ENCODE measurements at places on chromosomes 5 and 9. TPM values are rescaled to one million over a fixed set of nuclear protein-coding genes. Genes with fewer than 3 reads are reported as not detected.

Gene SLC46A2
- not detected for total RNA-seq

Gene PRRX2
- not detected for total RNA-seq

Gene ADGRD2
- not detected for total RNA-seq

Gene NOXA1
- 6.4 TPM for total RNA-seq

Gene OR2K2
- not detected for total RNA-seq

Gene SARDH
- total RNA-seq = 34.4 TPM

GRCh38 chr5:329121-329735 is 7.7 kb downstream of the AHRR start:
- no peak for DNase-seq

DNA sequence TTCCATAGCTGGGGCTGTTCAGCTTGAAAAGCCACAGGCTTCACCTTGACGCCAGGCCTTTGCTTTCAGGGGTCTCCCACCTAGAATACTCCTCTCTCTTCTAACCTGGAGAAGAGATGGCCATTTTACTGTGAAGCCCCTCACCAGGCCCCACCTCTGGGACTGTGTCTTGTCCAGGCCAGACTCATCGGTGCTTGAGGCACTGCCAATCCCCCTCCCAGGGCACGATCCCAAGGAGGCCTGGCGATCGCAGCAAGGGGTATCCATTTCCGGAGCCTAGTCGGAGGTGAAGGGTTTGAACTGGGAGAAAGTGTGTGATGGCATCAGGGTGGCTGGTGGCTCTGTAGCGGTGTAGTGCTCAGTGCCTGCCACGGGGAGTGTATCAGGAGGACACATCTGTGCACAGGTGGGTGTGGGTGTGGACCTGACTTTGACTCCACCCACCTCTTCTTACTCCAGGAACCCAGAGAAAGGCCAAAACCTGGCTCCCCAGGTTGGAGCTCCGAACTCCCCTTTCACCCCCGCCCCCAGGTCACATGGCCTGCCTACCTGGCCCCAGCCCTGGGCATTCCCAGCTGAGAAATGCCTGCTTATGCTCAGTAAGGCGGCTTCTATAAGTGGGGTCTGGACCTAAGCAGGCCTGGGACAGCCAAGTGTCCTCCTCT is 27.4 kb upstream of the ENHO start:
- DNase-seq = no peak

DNA sequence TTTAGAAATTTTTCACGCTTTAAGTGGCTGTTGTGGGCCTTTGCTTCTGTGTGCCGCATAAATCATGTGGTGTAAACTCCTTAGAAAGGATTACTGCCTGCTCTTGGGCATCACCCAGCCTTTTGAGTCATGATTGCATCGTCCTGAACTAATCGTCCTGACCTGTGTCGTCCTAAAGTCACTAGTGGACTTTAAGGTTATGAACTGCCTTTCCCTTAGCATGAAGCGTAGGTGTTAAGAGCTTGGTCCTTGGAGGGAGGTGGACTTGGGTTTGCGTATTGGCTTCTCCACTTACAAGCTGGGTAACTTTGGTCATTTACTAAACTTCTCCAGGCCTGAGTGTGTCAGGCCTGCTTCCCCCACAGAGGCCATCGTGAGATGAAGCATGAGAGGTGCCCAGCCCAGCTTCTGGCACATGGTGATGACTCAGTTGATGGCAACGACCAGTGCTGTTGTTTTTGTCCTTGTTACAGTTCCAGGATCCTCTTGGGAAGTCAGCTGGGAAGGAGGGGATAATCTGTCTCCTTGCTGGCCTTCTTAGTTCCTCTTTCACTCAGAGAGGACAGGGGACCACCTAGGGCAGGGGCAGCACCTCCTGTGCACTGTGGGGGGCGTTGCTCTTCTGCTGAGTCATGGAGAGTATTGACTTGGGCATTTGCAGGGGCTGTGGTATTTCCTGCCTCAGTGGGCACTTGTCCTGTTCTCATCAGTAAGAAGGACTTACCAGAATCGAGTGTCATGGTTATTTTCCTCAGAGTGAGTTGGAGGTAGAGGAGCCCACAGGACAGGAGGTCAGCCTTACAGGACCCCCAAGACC is 54.2 kb upstream of the NCS1 start:
- no peak for DNase-seq

DNA sequence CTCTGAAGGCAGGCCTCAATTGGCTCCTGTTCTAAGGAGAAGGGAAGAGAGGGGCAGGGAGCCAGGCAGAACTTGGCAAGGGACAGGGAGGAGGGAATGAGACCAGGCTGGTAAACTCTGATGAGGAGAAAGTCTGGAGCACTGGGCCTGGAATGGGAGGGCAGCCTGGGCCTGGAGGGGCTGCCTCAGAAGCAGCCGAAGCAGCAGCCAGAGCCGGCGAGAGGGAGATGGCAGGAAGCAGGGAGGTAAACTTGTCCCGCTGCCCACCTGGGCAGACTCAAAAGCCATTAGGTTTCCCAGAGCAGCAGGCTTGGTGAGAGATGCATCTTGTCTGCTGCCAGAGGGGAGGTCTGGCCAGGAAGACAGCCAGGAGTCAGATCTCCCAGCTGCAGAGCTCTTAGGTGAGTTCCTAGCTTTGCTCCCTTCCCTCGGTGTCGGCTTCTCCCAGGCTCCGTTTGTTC is 37.0 kb upstream of the CRB2 start:
- no peak for DNase-seq

DNA sequence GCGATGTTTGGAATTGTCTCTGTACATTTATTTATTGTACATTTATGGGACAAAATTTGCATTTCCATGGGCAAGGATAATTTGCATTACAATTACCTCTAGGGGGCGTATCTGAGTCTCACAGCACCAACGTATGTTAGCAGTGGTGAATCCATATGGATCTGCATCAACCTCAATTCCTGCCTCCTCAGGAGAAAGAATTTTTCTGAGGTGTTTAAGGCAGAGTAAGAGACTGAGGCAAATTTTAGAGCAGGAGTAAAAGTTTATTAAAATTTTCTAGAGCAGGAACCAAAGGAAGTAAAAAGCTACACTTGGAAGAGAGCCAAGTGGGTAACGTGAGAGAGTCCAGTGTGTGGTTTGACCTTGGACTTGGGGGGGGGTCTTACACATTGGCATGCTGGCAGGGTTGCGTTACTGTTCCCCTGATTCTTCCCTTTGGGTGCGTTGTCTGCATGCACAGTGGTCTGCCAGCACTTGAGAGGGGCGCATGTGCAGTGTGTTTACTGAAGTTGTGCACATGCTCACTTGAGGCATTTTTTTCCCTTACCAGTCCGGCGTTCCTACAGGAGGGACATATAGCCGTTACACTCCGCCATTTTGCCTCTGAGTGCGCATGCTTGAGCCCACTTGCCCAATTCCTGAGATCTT is 21.0 kb upstream of the RAB14 start:
- no peak for DNase-seq

DNA sequence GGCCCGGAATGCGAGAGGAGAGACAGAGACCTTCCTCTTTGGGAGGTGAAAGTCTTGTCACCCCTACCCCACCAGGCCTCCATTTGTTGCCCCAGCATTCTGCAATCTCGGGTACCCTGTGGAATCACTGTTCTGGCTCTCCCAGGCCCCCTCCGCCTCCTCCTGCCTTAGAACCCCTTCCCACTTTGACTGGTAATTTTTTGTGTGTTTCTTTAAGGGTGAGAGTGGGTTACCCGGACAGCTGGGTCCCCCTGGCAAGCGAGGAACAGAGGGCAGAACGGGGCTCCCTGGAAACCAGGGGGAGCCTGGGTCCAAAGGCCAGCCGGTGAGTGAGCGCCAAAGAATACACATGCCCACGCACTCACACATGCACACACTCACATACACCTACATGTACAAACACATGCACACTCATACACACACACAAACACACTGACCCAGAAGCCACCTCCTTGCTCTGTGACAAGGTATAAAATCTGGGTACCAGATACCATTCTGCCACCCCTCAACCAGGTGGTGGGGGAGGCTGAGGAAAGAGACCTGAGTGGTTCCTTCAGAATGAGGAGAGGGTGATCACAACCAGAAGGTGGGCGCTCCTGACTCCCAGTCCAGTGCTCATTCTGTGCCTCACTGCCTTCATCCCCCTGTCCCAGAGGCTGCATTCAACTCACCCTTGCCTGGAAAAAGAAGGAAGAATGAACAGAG is 30.9 kb upstream of the ORM1 start:
- DNase-seq = no peak

DNA sequence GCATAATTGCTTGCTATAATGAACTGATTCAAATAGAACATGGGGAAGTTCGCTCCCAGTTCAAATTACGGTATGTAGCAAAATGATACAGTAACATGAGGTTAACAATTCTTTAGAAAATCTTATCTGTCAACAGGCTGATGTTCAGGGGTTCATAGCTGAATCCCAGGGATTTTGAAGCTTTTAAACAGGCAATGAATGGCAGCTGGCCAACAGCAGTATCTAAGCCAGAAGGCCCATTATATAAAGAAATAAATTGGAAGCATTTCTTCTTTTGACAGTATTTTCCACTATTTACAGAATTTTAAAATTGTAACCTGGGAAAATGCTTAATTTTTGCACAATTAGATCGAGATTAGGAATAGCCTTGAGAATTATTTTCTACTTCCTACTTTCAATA is 126.8 kb downstream of the PDE8B start:
- no peak for DNase-seq

DNA sequence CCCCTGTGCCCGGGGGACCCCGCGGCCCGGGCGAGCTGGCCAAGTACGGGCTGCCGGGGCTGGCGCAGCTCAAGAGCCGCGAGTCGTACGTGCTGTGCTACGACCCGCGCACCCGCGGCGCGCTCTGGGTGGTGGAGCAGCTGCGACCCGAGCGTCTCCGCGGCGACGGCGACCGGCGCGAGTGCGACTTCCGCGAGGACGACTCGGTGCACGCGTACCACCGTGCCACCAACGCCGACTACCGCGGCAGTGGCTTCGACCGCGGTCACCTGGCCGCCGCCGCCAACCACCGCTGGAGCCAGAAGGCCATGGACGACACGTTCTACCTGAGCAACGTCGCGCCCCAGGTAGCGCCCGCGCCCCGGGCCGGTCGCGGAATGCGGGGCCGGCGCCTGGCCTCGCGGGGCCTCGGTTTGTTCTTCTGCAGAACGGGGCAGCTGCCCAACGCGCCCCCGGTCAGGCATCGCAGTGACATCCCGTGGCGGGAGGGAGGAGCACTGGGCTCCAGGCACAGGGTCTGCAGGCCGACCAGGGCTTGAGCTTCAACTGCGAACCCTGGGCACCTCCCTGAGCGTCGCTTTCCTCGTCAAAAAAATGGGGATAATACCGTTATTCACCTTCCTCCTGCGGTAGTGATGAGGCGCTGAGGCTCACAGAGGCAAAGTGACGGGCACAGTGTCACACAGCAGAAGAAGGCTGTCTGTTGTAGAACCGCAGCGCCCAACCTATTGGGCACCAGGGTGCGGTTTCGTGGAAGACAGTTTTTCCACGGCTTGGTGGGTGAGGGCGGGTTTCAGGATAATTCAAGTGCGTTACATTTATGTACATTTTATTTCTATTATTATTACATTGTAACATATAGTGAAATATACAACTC is 777 bp downstream of the ENDOG start:
- DNase-seq = peak; percentile 37

DNA sequence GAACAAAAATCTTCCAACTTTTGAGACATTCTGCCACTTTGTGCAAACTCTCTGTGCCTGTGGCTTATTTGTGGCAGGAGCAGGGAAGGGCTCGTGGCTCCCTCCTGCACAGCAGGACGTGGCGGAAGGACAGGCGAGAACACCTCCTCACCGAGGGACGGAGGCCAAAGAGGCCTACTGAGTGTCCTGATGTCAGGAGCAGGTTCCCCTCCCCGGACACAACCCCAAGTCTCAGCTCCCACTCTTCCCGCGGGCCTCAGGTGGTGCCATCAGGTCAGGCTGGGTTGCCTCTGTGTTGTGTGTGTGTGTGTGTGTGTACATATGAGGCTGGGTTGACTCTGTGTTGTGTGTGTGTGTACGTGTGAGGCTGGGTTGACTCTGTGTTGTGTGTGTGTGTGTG is 136.8 kb upstream of the LPCAT1 start:
- DNase-seq = no peak

DNA sequence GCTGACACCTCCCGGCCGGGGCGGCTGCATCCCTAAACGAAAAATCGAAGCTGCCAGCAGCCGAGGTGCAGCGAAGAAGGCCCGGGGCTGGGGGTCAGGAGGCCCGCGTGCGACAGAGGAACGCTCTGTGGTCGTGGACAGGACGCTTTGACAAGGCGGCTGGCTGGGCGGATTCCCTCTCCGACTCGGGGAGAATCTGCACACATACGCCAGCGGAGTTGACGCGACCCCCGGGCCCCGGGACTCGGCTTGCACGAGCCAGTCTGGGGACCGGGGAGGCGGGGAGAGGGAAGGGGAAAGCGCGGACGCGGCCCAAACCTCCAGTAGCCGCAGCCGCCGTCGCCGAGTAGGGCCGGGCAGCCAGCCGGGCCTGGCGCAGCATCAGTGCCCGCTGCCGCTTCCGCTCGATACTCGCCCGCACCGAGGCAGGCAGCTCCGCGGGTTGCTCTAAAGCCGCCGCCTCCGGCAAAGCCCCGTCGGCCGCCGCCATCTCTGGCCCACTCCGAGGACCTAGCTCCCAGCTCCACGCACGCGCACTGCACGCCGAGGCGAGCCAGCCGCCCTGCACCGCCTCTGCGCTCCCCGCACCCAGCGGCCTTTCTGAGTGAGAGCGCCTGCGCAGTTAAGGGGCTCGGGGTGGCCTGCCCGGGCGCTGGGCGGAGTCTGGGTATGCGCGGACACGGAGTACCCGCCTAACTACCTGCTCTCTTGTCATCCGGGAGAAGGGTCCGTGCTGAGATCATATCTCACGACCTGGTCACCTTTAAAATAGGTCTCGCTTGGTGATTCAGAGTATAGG is at the start of gene XPA:
TSS of gene XPA (minus strand) at position 538 of the 799 bp plus-strand sequence. CDS start at position 490, 48 bp downstream.
- peak; percentile 94 for DNase-seq

DNA sequence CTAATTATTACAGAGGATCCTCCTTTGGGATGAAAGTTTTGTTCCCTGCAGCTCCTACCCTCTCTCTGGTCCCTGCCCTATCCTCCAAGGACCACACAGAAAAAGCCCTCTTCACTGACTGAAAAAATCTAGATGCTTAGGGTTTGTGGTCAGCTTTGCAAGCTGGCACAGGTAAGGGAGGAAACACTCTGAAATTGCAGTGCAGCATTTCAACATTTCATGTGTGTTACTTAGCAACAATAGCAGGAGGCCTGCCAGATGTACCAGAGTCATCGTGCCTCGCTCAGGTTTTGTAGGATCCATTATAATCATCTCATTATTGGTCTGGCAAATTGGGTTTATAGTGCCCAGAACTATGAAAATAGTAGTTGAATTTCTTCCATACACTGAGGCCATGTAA is 109.5 kb downstream of the PALM2AKAP2 start:
- DNase-seq = no peak

GRCh38 chr5:154697371-154697770 is 57.8 kb upstream of the LARP1 start:
- no peak for DNase-seq

- DNase-seq = no peak
These were observed 28.9 kb upstream of the LPCAT1 start for GRCh38 chr5:1552521-1553255.

Data from T-cell (primary cell).